Activated CD8-positive, alpha-beta memory T cell treated with anti-CD3 and anti-CD28 coated beads for 48 hours (primary cell): ENCODE measurements at places on chromosomes 3 and 15.

DNA sequence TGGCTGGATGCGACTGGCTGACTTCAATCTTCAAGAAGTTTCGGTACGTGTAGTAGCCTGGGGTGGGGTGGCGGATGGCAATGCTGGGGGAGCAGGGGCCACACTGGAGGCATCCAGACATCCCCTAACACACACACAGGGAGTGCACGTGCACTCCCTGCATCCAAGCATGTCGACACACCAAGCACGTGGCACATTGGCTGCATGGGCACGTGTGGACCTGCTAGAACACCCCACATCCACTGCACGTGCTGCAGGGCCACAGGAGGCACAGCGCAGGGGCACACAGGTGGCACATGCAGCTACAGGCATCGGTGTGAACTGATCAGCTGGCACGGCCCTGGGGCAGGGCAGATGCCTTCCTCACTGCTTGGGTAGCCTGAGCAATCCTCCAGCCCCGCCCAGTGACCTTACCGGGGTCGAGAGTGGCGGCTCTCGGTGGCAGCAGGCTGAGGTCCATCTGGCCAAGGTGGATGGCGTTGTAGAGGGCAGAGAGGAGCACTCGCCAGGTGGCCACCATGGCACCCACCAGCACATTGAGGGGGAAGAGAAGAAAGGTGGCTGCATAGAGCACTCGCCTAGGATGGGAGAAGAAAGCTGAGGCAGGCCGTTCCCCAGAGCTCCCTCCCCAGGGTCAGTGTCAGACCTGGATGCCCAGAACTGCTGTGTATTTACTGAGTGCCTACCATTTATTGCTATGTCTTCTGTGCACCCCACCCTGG lies 7.5 kb downstream of the ISLR start:
- DNase-seq: no peak

DNA sequence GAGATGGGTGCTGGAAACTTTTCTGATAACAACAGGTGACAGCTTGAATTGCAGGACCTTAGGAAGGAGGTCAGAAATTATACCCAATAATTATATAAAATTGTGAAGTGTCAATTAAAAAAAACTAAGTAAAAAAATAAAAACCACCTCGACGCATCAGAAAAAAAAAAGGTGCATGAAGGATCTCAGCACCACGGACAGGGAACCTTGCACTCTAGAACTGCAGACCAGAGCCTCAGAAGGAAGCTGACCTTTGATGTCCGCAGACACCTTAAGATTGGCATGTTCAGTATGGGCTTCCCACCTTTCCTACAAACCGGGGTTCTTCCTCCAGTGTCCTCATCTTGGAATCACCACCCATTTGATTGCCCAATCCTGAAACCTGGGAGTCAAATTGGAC lies 60.9 kb downstream of the SCN10A start:
- DNase-seq: no peak

GRCh38 chr3:43378066-43378935 lies 92.0 kb downstream of the SNRK start:
- no peak for DNase-seq

DNA sequence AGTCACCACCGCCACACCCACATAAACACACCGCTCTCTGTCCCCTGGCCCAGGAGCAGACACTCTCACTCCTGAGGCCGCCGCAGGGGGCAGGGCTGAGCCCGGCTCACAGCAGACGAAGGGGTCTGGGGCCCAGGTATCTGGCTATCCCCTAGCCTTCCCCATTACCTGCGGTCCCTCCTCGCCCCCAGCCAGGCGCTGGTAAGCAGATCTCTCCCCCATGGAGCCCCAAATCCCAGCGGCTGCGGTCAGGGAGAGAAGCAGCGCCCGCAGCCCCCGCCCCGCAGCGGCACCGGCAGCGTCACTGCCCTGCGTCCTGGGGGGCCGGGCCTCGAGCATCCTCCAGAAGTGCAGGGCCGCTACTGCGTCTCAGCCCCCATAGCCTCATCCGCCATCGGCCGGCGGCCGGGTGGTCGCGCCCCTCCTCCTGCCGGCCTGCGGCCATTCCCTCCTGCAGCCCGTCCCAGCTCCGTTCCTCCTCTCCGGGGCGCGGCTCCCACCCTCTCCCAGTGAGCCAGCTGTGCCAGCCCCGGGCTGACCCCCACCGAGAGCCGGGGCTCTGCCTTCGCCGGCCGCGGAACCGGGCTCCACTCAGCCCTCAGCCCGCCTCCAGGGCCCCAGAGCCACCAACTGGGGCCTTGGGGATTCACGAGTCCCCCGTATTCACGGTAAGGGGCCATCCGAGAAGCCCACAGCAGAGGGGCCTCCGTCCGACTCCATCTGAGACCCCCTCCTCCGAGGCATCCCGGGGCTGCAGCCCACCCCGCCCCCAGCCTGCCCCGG lies 13.1 kb downstream of the TNK2 start:
- DNase-seq: peak; percentile 28

GRCh38 chr3:129560911-129561594 lies 18.1 kb downstream of the H1-8 start:
- DNase-seq: no peak

- no peak for DNase-seq
Observed at GRCh38 chr15:69170597-69170996, 10.2 kb downstream of the GLCE start.

DNA sequence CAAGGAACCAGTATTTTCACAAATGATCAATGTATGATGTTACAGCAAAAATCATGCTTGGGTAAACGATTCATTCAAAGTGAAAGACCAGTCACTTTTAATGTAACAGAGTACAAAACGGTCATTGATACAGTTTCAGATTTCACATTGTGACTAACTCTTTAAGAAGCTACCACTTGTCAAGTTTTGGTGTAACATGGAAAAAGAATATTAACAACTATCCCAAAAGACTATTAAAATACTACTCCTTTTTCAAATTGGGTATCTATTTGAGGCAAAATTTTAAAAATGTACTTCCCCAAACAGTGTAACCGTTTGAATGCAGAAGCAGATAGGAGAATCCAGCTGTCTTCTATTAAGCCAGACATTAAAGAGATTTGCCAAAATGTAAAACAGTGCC lies 31.7 kb downstream of the AKAP13 start:
- DNase-seq: no peak

DNA sequence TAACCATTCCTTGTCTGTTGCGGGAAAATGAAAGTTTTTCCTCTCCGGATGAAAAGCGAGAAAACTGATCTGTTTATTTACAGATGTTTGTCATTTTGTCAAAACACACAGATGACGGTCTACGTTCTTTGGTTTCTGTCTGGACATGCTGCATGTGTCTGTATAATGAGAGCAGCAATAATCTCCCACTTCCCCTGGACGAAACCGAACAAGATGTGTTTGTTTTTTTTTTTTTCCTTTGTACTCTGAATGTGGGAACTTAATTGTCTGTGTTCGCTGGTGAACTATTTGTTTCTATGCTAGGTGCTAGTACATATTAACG lies 33.6 kb downstream of the PTPRG start:
- DNase-seq: no peak

DNA sequence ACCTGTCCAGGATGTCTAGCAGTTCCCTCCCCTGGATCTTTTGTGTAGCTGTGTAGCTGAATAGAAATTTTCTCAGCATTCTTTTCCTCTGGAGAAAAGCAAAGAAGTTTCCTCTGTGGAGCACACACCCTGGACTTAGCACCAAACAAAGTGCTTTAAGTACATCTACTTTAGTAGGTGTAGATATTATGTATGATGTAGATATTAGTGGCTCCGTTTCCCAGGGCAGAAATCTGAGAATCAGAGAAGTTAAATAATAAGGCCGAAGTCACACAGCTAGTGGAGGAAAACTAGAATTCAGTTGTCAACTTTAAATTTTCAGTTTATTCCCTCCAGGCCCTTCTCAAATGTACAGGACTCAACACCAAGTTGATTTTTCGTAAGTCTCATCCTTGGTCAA lies 401.7 kb upstream of the NR2F2 start:
- DNase-seq: no peak

GRCh38 chr15:97598353-97598798 lies 362.1 kb upstream of the ARRDC4 start:
- no peak for DNase-seq

DNA sequence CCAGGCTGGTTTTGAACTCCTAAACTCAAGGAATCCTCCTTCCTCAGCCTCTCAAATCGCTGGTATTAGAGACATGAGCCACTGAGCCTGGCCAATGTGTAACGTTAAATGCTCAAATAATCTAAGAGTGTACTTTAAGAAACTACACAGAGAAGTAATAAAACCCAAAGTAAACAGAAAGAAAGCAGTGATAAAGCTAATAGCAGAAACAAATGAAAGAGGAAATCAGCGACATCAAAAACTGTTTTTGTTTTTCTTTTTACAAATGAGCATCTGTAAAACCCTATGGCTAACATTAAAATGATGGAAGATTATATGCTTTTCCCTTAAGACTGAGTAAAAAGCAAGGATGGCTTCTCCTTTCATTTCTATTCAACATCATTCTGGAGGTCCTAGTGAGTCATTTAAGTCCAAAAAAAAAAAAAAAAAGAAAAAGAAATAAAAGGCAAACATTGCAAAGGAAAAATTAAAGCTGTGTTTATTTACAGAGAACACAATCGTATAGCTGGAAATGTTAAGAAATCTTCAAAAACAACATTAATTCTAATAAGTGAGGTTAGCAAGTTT lies 36.8 kb upstream of the FNDC3B start:
- no peak for DNase-seq

DNA sequence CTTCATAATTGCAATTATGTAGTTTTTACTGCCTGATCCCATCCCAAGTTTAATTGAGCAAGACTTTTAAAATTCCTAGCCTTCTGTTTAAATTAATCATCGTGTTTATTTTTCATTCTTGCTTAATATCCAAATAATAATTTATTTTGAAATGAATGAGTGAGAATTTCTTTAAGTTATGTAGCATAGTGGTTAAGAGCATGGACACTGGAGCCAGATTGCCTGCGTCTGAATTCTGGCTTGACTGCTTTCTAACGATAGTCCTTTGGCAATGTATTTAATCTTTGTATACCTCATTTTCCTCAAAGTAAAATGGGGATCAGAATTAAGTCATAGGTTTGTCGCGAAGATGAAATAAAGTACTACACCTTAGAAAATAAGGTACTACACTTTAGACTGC lies 71.4 kb downstream of the LRRC49 start:
- DNase-seq: no peak

DNA sequence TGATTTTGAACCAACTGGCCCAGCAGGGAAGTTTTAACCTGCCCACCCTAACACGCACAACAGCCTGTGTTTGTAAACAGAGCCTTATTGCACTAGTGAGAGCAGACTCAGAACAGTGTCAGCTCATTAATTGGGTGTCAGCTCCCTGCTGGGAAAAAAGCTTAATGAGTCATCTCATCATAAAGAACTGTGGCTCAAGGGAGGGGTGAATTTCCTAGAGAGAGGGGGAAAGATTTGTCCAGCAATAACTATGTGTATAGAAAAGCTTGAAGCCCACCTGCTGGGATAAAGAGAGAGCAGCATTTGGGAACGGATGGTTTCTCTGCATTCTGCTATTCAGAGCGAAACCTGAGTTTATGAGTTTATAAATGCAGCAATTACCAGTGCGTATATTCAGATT lies 48.9 kb upstream of the GMNC start:
- DNase-seq: no peak

DNA sequence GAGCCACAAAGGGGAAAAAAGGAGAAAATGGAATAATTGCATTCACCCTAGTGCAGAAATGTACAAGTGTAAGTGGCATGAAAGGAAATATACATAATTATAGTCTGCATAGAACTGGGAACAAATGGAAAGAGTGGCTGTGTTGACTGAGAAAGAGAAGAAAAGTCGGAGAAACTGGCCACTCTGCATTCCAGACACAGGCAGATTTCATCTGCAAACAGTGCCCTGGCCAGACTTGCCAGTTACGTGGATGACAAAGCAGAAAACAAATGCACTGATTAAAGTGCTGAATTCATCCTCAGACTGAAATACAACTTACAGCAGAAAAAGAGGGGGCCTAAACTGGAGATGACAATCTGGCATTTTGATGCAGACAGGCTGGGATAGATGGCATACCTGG lies 129.8 kb downstream of the FGF12 start:
- DNase-seq: no peak

DNA sequence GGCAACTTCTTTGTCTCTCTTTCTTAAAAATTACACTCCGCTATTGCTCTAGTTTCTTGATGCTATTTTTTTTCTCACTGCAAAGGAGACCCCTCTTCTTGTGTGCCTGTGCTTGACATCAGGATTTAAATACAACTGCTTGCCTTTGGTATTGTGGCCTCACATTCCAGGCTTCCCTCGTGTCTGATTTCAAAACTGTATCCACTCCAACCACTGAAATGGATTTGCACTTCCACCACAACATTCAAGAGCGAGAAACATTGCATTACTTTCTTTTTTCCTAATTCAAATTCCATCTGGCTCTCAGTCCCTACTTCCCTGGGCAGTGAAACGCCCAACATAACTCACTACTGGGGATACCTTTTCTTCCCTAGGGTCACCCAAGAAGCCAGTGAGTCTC lies 50.4 kb upstream of the PXYLP1 start:
- no peak for DNase-seq

- DNase-seq: no peak
Observed at GRCh38 chr3:40309925-40310695, 603 bp downstream of the EIF1B start.
